ENCODE measurements at places on chromosomes 12 and 14.

DNA sequence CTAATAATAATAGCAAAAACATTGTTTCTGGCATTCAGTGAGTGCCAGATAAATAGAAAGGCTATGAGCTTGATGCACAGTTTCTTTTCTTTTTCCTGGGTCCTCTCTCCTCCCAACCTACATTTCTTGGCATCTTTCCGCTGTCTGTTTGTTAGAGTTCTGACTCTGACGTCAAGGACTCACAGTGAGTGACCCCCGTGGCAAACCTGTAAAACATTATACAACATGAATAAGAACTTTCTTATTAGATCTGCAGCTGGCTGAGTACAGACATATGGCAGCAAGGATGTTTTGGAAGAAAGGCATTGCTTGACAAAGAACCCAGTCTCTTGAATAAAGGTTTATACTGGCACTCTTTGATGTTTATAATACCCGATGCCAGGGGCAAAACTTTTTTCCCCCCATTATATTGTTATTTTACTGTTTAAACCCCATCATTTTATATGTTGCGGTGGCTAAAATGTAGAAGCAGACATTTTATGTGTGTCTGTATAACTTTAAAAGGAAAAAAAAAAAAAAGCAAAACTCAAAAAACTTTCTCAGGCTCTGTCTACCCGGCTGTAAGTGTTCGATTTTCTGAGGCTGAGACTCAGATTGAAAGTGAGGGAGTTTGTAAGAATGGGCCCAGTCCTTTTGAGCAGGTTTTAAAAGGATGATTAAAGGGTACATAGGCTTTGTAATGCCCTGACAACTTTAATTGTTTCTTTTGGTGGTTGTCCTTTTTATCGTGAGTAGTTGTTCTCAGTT is 159.3 kb downstream of the PDE3A start:
- DNase-seq, result no peak

GRCh38 chr14:30855345-30856037 is 18.9 kb upstream of the COCH start:
- peak; percentile 51 for DNase-seq

DNA sequence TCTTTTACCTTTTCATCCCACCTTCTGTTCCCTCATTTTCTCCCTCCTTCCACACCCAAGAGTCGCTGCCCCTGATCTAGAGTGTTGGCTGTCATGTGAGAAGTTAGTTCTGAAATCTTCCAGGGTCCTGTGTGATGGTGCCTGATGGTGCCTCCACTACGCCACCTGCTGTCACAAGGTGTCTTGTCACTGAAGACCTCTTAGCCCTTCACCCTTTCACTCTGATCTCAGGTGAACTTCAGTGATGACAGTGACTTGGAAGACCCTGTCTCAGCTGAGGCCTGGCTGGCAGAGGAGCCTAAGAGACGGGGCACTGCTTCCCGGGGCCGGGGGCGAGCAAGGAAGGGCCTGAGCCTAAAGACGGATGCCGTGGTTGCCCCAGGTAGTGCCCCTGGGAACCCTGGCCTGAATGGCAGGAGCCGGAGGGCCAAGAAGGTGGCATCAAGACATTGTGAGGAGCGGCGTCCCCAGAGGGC is 7.6 kb upstream of the PFDN5 start:
- peak; percentile 60 for DNase-seq

DNA sequence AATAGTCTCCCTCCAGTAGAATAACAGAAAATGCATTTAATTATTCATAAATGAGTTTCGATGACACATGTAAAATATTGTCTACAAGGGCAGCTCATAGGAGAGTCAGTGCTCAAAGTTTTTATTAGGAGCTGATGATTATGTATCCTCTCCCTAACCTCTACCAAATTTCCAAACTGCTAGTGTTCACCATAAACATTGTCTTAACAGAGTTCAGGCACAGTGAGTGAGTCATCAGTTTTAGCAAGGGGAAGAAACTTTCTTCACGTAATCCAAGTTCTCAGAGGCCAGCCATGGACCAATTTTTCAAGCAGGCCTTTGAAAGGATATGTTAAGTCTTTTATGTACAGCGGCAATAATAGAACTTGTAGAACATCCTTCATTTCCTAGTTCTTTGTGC is 649.2 kb upstream of the MIS18BP1 start:
- DNase-seq, result no peak

DNA sequence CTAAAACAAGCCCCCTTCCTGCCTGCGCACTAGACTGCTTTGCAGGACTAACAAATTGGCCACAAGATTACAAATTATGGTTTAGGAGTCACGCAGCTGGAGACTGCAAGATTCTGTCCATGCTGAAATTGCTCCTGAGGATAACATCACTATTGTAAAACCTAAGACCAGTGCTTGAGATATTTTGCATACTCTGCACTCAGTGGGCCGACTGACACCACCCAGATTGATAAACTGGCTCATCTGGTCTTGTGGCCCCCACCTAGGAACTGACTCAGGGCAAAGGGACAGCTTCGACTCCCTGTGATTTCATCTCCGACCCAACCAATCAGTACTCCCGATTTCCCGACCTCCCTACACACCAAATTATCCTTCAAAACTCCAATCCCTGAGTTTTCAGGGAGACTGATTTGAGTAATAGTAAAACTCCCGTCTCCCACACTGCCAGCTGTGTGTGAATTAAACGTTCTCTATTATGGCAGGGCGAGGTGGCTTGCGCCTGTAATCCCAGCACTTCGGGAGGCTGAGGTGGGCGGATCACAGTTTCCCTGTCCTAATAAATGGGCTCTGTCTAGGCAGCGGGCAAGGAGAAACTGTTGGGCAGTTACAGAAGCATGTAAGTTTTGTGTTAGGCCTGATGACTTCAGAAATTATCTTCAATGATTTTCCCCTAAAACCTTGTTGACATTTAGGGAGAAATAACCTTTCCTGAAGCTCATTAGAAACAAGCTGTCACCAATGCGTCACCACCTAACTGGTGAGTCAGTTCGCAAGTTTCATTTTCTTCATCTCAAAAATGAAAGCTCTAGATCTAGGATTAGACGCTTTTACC is 5.3 kb upstream of the UBC start:
- peak; percentile 98 for DNase-seq

DNA sequence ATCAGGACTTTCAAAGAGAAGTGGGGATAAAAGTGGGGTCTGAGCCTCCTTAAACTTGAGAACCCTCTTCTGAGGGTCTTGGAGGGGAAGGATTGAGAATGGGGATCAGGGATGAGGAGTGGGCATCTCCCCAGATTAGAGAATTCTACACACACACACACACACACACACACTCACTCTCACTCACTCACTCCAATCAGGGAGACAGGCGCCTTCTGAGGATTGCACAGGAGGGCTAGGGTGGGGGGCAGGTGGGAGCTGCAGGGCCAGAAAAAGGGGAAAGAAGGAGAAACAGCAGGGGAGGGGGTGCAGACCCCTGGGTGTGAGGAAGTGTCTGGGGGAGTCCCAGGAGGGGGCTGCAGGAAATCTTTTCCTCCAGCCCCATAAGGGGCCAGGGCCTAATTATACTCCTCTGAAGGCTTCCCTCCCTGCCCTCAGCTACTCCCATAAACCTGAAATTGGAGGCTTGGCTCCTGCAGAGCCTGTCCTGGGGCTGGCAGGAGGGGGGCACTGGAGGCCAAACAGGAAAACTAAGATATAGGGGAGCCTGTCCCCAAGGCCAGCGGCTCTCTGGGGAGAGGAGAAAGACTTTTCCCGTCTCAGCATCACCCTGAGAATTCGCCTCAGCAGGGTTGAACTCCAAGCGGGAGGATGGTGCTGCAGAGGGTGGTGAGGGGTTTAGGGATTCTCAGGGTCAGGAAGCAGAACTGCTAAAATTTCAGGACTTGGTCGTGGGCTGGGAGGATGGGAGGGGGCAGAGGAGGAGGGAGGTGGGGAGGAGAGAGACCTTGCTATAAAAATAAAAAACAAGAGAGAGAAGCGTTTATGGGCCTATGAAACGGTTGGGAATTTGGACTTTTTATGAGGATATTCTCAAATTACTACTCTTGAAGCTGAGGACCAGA is 1.6 kb downstream of the HOXC9 start:
- no peak for DNase-seq

DNA sequence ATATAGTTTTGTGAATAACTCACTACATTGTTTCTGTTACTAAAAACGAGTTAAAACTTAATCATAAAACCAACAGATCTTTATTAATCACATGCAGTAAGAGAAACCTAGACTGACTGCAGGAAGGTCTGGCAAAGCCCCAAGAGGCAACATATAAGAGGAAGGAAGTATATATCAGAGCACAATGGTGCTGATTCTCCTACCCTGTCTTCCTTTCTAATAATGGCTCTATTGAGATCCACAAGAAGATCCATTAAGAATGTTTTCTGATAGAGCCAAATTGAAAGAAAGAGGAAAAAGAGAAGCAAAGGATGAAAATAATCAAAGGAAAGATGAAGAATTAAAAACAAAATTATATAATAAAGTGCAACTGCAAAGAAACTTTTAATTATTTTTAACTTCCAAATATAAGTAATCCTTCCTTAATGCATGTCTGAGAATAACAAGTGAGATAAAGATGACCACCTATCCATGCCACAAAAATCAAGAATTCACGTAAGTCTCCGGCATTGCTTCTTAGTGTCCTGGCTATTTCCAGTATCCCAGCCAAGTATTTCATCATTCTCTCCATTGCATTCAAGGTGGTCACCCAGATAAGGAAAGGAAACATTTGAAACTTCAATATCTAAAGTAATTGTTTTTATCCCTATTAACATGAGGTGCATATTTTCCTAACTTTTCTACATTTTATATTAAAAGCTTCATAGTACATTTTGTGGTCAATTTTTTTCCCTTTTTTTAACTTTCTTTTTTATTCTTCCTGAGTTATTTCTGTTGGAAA is 62.2 kb downstream of the SOX5 start:
- no peak for DNase-seq

GRCh38 chr12:88577537-88577936 is 2.7 kb downstream of the KITLG start:
- DNase-seq, result peak; percentile 18

- DNase-seq, result no peak
Observed at GRCh38 chr14:84028080-84028604, 1501.8 kb upstream of the FLRT2 start.

DNA sequence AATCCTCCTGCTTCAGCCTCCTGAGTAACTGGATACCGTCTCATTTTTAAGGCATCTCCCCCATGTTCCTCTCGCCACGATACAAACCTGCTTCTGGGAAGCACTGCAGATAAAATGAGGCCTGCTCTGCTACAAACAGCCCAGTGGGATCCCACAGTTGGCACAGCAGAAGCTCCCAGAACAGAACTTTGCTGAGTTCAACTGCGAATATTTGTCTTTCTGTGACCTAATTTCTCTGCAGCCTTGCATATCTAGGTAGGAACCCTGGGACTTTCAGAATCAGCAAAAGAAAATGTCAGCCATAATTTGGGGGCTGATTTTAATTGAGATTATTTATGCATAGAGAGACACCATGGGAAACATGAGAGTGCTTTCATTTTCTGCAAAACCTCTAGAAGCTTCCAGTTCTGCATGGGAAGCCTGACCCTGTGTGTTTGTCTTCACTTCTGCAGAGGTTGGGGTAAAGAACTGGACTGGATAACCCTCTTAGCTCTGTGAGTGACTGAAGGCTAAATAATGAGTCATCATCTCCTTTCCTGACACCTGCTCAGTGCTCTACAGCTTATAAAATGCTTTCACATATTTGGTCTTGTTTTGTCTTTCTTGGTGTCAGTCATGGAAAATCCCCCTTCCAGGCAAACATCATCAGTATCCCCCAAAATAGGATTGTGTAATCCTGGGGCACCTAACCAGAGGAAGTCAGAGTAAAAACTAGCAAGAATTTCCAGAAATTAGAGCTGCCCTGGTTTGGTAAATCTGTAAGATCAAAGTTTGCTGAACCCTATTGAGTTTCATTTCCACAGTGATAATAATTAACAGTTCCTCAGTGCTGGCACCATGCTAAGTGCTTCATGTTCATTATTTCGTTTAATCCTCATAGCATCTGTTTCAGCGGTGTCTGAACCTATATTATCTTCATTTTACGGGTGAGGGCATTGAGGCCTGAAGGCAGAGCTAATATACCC is 185.8 kb downstream of the SLC15A4 start:
- no peak for DNase-seq

GRCh38 chr14:92397953-92398564 is 75.1 kb downstream of the SLC24A4 start:
- DNase-seq, result no peak

- DNase-seq, result no peak
Observed at GRCh38 chr14:94679937-94680861, 68.0 kb downstream of the SERPINA3 start.

DNA sequence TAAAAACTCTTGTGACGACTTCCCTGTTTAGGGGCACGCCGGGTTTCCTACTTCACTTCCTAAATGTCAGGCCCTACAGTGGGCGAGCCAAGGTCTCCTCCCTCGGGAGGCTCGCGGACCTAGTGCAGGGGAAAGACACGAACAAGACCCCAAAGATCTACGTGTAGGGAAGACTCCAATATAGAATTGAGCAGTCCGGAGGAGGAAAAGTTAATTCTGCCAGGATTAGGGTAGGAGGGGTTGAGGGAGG is 564 bp downstream of the ATXN3 start:
- DNase-seq, result peak; percentile 90

DNA sequence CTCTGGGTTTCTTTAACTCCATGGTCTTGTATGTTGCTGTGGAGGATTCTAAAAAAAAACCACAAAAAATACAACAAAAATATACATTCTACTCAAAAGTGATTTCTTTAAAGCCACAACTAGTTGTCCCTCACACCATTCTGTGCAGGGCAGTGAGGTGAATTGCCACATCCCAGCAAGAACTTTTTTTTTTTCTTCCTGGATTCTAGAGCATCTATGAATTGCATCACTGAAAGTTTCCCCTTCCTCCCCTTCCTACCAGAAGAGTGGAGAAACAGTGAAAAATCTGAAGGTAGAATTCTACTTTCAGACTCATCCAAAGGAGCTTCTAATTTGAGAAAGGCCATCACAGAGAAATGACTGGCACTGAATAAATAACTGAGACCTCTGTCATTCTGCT is 395.3 kb downstream of the AEBP2 start:
- DNase-seq, result no peak

GRCh38 chr14:77177702-77178101 is 3.9 kb upstream of the TMEM63C start:
- DNase-seq, result peak; percentile 28

DNA sequence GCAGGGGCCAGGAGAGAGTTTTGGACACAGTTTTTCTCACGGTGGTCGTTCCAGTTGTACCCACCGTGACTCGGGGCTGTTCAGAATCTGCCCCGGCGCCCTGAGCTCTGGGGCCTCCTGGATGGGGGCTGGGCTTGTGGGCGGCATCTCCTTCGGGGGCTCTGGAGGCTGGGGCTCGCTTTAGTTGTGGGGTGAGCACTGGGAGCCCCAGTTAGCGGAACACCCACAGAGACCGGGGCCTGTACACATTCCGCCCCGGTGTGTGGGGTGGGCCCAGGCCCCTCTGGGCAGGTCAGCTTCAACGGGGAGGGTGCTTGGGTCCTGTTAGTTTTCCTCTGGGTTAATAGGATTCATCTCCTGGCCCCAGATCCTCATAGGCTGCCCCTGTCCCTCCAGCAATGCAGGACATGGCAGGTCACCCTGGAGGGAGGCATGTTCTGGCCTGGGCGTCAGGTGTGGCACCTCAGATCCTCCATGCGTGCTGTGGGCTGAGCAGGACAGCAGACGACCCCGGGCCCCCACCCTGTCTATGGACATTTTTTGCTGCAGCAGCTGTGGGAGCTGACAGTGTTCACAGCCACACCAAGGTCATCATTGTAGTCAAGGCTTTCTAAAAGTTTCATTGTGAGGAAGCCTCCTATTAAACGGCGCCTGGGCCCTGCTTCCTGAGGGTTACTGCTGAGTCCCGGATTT is 393.2 kb downstream of the TMEM121 start:
- no peak for DNase-seq

- DNase-seq, result no peak
Observed at GRCh38 chr12:98885778-98886177, 240.7 kb downstream of the APAF1 start.
